Activated T-cell treated with anti-CD3 and anti-CD28 coated beads, Interleukin-2, amount 50 U/mL, for 1 hour (primary cell): ENCODE measurements at places on chromosomes 5 and 9.

GRCh38 chr5:80722916-80723315 is 68.1 kb upstream of the DHFR start:
- DNase-seq = no peak

GRCh38 chr5:143117821-143118220 is 285.7 kb downstream of the NR3C1 start:
- DNase-seq = no peak

DNA sequence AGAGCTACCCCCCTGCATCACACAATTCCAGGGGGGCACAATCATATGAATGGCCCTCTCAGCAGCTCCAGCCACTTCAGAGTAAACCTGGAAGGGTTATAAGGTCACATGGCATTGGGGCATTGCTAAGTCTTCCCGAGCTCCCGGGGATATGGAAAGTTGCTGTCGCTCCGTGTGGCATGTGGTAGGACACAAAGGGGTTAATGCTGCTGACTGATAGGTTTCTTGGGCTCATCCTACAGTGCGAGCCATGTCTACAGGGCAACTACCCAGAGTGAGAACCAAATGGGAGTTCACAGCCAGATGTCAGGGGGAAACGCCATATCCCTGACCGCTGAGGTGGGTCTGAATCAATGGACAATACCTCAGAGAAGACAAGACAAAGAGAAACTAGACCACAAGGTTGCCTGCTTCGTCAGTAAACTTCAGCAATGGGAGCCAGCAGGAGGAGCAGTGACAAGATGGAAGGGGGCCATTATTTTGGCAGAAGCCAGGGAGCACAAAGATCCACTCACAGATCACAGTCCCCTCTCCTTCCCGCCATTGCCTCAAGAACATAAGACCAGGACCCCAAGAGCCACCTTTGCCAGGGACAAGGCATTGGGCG is 52.4 kb upstream of the SHISAL2B start:
- DNase-seq = no peak

DNA sequence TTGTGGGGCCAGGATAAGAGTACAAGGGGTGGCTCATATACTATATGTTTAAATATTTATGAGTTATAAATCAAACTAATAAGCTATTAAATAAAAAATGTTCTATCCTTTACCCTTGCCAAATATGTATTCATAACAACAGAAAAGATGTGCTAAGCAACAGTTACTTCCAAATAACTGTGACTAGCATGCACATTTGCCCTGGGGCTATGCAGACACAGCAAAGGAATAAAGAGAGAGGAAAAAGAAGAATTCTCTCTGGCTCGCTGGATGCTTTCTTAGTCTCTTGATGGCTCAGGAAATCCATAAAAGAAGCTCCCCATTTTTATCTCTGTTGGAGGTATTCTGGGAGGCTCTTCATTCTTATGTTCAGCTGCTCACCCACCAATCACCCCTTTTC is 182.4 kb upstream of the ATP10B start:
- no peak for DNase-seq

GRCh38 chr5:2699686-2700085 is 51.8 kb downstream of the IRX2 start:
- DNase-seq = no peak

DNA sequence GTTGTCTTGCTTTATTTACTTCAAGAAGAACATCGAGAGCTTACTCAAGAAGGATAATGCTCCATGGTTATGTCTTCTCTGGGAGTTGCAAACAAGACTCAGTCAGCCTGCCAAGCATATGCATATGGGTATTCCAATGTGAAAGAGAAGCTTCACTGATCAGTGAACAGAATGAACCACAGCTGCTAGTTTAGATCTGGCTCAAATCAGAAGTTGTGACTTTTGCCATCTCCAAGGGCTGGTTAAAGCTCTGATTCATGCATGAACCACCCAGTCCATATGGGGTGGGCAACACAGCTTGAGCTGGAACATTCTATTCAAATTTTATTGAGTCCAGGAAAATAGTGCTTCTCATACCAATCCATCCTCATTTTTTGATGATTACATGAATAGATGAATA is 50.0 kb downstream of the ATPSCKMT start:
- no peak for DNase-seq

- no peak for DNase-seq
Measured at GRCh38 chr9:135770203-135770535, 68.2 kb downstream of the KCNT1 start.

DNA sequence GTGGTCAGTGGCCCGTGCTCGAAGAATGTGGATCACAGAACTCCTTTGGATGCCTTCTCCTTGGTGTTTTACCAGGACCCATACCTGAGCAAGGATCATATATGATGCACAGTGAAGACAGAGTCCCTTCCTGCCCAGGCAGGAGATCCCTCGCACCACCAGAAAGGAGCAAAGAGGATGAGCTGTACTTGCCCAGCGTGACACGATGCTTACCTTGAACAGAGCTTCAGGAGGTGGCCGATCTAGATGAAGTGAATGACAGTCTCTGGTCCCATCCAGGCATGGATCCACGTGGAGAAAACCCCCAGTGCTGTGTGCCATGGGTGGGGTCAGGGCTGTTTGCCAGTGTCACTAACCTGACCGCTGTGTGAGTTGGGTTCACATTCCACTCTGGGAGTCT is 455.4 kb downstream of the GADD45G start:
- DNase-seq = no peak

DNA sequence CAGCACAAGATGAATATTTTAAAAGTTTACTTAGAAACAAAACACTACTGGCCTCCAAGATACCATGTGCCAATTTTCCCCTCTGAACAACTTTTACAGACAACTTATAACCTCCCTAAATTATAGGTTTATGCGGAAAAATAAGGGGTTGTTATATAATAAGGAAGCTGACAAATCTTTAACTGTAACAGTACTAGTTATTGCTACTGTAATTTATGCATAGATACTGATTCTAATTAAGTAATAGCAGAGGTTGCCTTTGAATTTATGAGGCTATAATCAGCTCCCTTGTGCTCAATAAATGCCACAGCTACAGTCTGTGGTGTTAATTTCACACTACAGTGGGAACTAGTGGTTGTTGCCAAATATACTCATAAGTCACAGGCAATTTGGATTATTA is 291.3 kb upstream of the PCSK5 start:
- DNase-seq = no peak

DNA sequence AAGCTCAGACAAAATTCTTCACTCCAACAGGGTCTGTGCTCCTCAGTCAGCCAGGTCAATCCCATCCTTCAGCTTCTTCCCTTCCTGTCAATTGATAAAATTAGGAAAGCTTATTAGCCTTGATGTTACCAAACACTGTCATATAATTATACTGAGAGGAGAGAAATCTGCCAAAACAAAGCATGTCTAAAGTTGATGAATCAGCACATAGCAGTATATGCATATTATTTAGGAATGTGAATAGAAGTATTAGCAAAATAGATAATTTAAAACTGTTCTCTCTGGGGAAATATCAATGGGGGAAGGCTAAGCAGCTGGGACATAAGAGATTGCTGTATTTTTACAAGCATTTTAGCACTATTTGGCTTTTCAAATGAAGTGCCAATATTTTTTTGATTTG is 107.1 kb downstream of the SAXO1 start:
- no peak for DNase-seq

GRCh38 chr5:145855763-145856267 is 17.0 kb downstream of the GRXCR2 start:
- DNase-seq = no peak
